ENCODE measurements at places on chromosomes 2 and 18. TPM values are rescaled to one million over a fixed set of nuclear protein-coding genes. Genes with fewer than 3 reads are reported as not detected.

The IL36G gene
- total RNA-seq, result not detected

The B3GNT7 gene
- total RNA-seq, result 32.6 TPM

DNA sequence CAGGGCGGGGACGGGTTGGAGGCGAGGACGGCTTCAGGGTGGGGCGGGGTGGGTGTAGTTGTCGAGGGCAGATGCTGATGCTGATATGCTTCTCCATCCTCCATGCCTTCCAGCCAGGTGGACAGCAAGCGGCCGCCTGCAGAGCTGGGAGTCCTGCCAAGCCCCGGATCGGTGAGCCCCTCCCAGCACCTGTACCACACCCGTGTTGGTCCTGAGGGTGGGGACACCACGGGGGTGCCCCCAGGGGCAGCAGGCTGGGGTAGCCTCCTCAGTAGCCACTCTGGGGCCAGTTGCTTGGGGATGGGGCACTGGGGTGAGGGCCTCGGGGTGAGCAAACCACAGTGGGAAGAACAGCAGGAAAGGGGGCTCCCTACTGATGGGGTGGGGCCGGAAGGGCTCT lies 2.6 kb downstream of the ANO7 start:
- no peak overlapping the region for H3K27ac ChIP-seq
- no peaks in the 10 kb centered on the region for H3K27me3 ChIP-seq
- no peaks in the 10 kb centered on the region for H3K4me1 ChIP-seq
- DNase-seq, result no peak
- H3K36me3 ChIP-seq, result no peaks in the 10 kb centered on the region

- no peaks in the 10 kb centered on the region for H3K27me3 ChIP-seq
- no peak for DNase-seq
- H3K4me3 ChIP-seq, result no peak overlapping the region
- H3K36me3 ChIP-seq, result no peaks in the 10 kb centered on the region
These were observed 1757.9 kb upstream of the LRRTM1 start for GRCh38 chr2:82062463-82062862.

GRCh38 chr2:165640247-165640929 lies 153.7 kb downstream of the GALNT3 start:
- H3K27me3 ChIP-seq, result no peaks in the 10 kb centered on the region
- no peak overlapping the region for H3K4me3 ChIP-seq
- no peaks in the 10 kb centered on the region for H3K4me1 ChIP-seq
- no peak for DNase-seq

DNA sequence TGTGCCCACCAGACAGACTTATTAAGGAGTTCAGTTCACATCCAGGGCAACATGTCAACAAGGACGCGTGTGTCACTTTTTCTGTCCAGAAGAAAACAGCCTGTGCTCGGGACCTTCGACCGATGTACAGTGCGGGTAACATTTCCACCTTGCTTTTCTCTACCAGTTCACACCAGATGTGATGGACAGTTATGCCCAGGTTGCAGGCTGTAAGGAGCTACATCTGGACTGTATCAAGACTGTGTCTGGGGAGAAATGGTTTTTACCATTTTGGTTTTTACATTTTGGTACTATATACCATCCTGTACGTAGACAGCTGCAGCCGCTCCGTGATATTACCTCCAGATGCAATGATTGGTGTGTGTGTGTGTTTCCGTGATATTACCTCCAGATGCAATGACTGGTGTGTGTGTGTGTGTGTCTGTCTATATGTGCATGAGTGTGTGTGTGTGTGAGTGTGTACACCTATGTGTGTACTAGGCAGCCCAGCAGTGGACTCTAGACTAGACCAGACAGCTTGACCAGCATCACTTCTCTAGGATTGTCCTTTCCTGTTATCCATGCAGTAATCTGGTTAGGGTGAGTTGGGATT lies 118.0 kb downstream of the COL6A3 start:
- H3K36me3 ChIP-seq, result no peaks in the 10 kb centered on the region
- H3K27ac ChIP-seq, result no peak overlapping the region
- peaks cover 25% of the 10 kb centered on the region for H3K4me1 ChIP-seq
- no peak for DNase-seq
- H3K27me3 ChIP-seq, result peaks cover 21% of the 10 kb centered on the region

DNA sequence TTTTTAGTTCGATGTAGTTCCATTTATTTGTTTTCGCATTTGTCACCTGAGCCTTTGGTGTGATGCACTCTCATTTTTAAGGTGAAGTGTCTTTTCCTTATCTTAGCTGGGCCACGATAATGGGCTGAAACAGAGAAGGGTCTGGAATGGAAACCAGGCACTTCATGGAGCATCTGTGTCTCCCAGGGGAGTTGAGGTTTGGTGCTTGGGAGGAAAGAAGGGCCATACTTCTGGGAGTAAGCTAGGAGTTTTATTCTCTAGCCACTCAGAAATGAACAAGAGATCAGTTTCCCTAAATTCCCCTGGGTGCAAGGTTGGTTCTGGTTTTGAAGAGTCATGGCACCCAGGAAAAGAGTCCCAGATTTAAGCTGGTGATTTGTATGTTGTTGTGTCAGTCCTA lies 179.4 kb upstream of the CXCR4 start:
- no peak overlapping the region for H3K4me3 ChIP-seq
- H3K27ac ChIP-seq, result no peak overlapping the region
- H3K36me3 ChIP-seq, result no peaks in the 10 kb centered on the region
- no peak for DNase-seq
- H3K4me1 ChIP-seq, result no peaks in the 10 kb centered on the region

GRCh38 chr2:9423922-9424272 lies 443 bp downstream of the CPSF3 start:
- H3K4me1 ChIP-seq, result peaks cover 12% of the 10 kb centered on the region
- H3K27ac ChIP-seq, result peak overlapping the region; percentile 95
- H3K27me3 ChIP-seq, result no peaks in the 10 kb centered on the region
- no peak for DNase-seq
- peak overlapping the region; percentile 81 for H3K4me3 ChIP-seq

DNA sequence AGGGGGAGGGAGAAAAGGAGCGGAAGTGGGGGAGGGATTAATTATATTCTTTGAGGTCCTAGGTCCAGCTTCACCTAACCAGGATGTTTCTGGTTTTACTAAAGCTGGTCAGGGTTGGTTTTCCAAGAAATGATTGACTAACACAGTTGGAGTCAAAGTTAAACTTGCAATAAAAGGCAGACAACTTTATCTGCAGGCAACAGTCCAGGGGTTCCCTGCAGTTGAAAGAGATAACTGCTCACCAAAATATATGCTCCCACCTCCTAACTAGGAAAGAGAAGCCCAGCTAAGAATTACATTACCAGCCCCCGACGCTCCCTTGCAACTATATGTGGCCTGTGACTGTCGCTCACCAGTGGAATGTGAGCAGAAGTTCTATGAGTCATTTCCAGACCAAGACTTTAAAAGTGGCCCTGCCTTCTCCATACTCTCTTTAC lies 140.0 kb upstream of the PKDCC start:
- H3K4me1 ChIP-seq, result peaks cover 4% of the 10 kb centered on the region
- no peaks in the 10 kb centered on the region for H3K27me3 ChIP-seq
- no peak for DNase-seq
- no peak overlapping the region for H3K27ac ChIP-seq
- no peak overlapping the region for H3K4me3 ChIP-seq

All from left lung (tissue), 14 donors.